ENCODE measurements at places on chromosomes 5 and 9.

GRCh38 chr5:22351178-22351577 is 502.0 kb downstream of the CDH12 start:
- DNase-seq: no peak

- DNase-seq: no peak
Observed at GRCh38 chr5:32088214-32088613, 85.9 kb downstream of the GOLPH3 start.

- DNase-seq: no peak
Observed at GRCh38 chr5:1078851-1079250, 33.0 kb downstream of the SLC12A7 start.

DNA sequence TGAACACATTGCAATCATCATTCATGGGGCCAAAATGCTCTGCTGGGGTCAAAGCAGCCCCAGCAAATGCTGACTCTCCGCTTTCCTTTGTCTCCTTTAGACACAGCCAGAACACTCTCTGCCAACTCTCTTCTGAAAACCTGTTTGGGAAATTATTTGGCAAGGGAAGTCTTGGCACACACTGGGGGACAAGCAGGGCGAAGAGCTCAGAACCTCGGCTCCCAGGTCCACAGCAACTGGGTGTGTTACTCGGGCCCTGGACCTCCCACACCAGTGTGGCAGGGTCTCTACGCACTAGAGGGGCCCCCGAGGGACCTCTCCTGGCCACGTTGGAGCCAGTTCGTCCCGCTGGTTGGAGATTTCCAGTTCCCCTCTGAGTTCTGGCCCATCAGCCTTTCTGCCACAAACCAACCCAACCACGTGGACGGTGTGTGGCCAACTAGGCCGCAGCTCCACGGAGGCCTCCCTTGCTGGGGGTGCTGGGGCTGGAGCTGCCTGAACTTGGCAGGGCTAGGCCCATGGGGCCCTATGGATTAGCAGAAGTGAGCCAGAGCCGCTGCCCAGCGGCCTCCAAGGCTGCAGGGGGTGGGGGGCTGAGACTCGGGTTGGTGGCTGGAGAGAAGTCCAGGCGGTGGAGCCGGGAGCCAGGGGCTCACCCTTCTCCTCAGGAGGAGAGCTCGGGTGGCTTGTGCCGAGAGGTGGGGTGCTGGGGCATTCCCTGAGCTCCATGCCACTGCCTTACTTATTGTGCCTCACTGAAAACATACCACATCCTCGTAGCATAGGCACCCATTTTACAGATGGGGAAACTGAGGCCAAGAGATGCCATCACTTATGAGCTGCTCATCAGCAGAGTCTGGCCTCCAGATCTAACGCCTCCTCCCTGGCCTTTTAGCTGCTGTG is 46.8 kb upstream of the RNU6ATAC start:
- no peak for DNase-seq

GRCh38 chr9:72839085-72839484 is 113.8 kb downstream of the ALDH1A1 start:
- no peak for DNase-seq

GRCh38 chr5:16076657-16077056 is 102.9 kb downstream of the MARCHF11 start:
- DNase-seq: no peak

- DNase-seq: no peak
Observed at GRCh38 chr9:130635306-130635705, 29.1 kb upstream of the PRDM12 start.

- no peak for DNase-seq
Observed at GRCh38 chr5:135246605-135246922, 152.5 kb downstream of the MACROH2A1 start.

- DNase-seq: no peak
Observed at GRCh38 chr5:177443144-177443983, 3.2 kb upstream of the PRR7 start.

DNA sequence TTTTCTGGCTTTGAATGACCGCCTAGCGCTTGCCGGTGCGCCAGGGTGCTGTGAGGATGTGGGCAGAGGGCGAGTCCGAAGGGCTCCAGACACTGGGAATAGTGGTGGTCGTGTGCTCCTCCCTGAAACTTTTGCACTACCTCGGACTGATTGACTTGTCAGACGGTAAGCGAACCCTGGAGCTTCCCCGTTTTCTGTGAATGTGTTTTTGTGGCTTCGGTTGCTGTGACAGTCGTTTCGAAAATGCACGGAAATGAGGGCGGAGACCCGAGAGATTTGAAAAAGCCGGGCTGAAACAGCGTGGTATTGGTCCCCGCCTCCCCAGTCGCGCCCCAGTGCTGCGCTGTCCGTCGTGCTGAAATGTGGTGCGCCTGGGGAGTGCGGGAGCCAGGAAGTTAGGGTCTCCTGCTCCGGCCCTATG is 102.5 kb upstream of the GABRP start:
- DNase-seq: peak; percentile 80

DNA sequence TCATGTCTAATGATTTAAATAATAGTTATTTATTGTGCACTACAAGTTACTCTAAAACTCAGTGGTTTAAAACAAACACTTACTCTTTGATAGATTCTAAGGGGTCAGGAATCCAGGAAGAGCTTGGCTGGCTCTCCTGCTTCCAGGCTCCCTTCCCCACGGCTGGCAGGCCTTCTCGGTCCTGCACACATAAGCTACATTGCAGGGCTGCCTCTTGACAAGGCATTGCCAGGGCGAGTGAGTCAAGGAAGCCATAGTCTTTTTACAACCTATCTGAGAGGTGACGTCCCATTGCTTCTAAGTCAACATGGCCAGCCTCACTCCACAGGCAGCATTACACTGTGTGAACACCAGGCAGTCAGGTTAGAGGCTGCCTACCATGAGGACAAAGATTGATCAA is 119.8 kb downstream of the AUH start:
- no peak for DNase-seq

- DNase-seq: no peak
Observed at GRCh38 chr5:152084476-152084875, 159.8 kb upstream of the GLRA1 start.

- no peak for DNase-seq
Observed at GRCh38 chr5:27130587-27130986, 92.2 kb upstream of the CDH9 start.

GRCh38 chr5:90813392-90813791 is 254.8 kb downstream of the ADGRV1 start:
- DNase-seq: no peak

DNA sequence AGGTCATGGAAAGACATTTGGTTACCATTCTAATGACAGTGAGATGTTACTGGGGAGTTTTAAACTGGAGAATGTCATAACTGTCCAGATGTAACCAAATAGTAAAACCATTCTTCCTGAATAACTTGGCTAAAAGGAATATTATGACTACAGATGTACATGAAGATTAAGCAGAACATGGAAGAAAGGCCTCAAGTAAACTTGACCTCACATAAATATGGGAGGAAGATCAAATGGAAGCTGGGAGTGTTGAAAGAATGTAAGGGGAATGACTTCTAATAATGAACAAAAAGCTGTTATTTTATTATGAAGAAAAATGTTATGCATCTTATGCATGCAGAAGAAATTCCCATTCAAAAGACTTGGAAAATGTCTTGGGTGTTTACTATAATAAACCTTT is 107.7 kb upstream of the CDKN2B start:
- no peak for DNase-seq

DNA sequence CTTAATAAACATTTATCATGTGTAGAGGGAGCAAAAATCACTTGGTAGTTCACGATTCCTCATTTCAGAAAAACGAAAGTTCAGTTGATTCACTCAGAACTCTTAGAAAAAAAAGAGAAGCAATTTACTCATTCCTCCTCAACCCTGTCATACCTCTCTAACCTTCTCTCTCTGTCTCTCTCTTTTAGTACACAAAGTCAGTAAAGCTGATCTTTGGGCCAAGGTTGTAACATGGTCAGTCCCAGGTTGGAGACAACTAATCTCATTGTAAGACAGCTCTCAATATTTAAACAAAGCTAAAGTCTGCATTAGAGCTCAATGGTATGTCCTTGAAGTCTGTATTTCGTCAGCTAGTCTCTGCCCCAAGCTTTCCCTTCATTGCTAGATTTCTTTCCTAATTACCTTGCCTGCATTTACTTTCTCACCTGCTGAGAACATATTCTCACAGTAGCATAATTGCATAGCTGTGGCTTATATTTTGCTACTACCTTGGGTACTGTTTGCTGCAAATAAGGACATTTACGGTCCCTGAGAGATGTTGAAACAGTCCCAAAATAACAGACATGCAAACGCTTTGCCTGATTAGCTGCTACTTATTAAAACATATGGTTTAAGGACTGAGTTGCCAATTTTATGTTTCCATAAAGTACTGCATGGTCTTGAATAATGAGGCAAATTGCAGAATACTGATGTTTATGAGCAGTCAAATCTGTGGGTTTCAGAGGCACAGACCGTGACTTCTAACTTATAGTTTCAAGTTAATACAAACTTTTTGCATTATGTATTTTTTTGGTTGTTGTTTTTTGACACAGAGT is 138.3 kb downstream of the GPBP1 start:
- no peak for DNase-seq

- DNase-seq: no peak
Observed at GRCh38 chr9:18678821-18679590, 205.1 kb downstream of the ADAMTSL1 start.

- no peak for DNase-seq
Observed at GRCh38 chr5:7540736-7541485, 145.0 kb downstream of the ADCY2 start.

- no peak for DNase-seq
Observed at GRCh38 chr5:143134900-143135299, 268.6 kb downstream of the NR3C1 start.

DNA sequence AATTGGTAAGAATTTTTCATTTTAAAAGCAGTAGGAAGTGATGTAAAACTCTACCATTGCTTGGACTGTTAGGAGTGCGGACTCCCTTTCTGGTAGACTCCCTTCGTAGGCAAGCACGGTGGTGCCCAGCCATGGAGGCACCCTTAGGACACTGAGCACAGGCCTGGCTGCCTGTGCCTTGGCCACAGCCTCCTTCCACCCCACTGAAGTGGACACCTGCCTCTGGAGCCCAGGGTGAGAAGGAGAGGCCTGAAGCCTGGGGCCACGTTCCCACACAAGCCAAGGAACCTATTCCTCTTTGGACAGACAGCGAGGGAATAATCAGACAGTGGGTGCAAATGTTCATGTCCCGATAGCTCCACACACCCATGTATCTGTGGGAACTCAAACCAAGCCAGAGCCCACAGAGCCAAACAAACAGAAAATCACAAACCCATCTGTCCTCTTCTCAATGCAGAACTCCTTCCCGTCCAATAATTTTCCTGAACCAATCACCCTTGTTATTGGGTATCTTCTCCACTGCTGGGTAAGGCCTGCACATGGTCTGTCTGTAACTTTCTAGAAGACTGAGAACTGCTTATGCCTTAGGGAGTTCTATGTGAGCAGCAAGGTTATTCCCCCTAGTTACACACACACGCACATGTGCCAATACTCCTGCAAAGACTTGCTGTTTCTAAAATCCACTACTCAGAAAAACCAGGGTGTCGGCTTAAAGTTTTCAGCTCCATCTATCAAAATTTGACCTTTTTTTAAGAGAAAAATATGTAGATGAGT is 45.2 kb downstream of the UBE2QL1 start:
- no peak for DNase-seq

DNA sequence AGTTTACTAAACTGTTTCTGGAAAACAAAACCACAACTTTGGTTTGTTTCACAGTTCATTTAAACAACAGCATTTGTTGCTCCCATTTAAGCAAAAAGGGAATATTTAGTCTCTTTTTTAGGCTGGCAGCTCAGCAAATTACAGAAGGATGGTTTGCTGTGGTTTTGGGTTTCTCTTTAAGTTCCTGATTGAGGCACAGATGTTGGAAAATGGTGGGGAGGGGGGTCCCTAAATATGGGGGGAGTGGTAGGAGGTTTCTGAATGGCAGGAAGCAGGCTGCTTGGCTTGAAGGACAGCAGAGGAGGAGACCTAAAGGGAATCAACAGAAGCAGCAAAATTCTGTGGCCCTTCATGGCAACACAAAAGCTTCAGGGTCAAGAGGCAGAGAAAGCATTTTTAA is 263.4 kb downstream of the ZSWIM6 start:
- no peak for DNase-seq

- DNase-seq: peak; percentile 94
Observed at GRCh38 chr5:91379914-91380490, 3.1 kb downstream of the ARRDC3 start.

- DNase-seq: no peak
Observed at GRCh38 chr5:74798977-74799911, 32.2 kb downstream of the NSA2 start.

- DNase-seq: peak; percentile 71
Observed at GRCh38 chr5:91170266-91170665, 212.9 kb downstream of the ARRDC3 start.

All from NB4 (cell line).